ENCODE measurements at places on chromosomes 4 and X.

DNA sequence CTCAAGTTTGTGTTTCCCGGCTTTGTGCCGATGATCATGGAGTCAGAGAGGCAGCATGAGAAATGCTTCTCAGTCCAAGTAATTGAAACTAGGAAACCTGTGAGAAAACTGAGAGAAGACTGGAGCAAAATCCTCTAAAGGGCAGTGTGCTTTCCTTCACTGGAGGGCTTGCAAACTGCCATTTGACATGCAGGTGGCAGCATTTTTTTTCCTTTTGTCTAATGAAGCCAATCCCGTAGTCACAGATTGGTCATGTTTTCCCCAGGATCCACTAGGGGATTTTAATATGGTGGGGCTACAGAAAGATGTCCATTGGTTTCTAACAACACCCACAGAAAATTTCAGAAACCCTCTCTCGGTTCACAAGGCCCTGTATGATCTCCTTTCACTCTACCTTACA, 117.4 kb upstream of the NUDT10 start:
- DNase-seq = no peak

DNA sequence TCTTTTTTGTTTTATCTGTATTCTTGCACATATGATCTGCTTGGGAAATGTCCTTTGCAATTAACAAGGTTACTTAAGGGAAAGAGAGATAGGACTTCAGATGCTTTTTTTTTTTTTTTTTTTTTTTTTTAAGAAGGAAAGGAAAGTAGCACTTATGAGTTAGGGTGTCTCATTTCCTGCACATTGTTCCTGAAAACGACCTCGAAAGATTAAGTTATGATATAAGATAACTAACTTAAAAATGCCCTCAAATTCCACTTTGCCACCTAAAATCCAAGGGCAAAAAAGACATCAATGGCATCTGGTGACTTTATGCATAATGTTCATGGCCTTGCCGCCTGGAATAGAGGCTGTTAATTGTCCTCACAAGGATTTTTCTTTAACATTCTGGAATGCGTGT, 44.9 kb downstream of the PCDH7 start:
- no peak for DNase-seq

GRCh38 chrX:153819384-153820040, 10.8 kb downstream of the PDZD4 start:
- no peak for DNase-seq

- no peak for DNase-seq
Measured at GRCh38 chrX:72201836-72202536, 20.4 kb downstream of the PIN4 start.

DNA sequence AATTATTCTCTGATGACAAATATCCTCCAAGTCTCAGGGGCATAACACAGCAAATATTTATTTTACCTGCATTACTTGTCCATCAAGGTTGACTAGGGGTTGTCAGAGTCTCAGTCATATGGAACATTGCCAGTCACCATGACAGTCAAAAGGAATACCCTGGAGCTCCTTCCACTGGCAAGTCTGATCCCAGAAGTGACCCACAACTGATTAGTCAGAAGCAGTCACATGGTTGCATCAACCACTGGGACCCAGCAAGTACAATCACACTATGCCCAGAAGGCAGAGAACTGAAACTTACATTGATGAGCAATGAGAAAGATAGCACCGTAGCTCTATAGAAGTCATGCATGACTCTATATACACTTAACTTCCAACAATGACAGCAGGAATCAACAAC, 41.9 kb upstream of the SOD3 start:
- DNase-seq = no peak

- DNase-seq = no peak
Measured at GRCh38 chrX:43580621-43581020, 75.5 kb upstream of the MAOA start.

GRCh38 chr4:168598191-168598590, 101.3 kb downstream of the PALLD start:
- no peak for DNase-seq

DNA sequence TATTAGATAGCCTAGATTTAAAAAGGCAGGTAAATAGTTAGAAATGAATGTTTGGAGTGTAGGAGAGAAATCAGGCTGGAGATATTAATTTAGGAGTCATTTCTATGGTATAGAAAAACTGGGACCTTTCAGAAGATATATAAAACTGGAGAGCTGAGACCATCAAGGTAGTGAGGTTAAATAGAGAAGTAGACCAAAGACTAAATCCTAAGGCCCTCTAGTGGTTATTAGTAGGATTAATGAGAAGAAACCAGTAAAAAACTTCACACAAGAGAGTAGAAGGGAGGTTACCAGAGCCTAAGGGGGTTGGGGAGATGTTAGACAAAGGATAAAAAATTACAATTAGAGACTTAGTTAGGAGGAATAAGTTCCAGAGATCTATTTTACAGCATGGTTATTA, 351.0 kb upstream of the SPANXN1 start:
- DNase-seq = no peak

- DNase-seq = no peak
Measured at GRCh38 chrX:123749643-123750042, 16.8 kb upstream of the THOC2 start.

- DNase-seq = no peak
Measured at GRCh38 chr4:29983890-29984289, 736.3 kb upstream of the PCDH7 start.

DNA sequence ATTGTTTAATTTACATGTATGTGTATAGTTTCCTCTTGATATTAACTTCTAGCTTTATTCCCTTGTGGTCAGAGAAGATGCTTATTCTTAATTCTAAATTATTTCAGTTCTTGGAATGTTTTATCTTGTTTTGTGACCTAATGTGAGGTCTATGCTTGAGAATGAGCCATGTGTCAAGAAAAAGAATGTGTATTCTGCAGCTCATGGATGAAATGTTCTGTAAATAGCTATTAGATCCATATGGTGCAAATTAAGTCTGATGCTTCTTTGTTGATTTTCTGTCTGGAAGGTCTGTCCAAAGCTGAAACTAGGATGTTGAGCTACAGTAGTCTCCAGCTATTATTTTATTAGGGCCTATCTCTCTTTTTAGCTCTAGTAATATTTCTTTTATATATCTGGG, 187.3 kb upstream of the RASGEF1B start:
- DNase-seq = no peak

- DNase-seq = no peak
Measured at GRCh38 chrX:19750028-19750782, 137.2 kb downstream of the SH3KBP1 start.

DNA sequence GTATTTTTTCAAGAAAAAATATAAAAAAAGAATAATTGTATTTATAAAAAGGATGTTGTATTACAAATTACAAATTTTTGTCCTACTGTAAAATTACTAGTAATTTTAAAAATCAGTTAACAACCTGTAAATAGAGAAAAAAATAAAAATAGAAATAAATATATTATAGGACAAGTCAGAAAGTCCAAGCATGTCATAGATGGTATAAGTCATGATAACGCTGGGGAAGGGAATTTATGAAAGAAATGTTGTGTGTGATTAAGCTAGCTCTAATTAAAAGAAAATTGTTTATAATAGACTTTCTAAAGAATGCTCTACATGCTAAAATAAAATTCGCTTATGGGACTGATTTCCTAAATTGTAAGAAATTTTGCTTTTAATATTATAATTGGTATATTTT, 2329.9 kb downstream of the ARAP2 start:
- DNase-seq = no peak

Measured in stimulated activated CD4-positive, alpha-beta T cell treated with anti-CD3 and anti-CD28 coated beads, Interleukin-1b, Interleukin-23, amount 100 ng/mL, for 1 hour (primary cell).